ENCODE measurements at places on chromosomes 2 and 18.
A peak's percentile ranks its signal among the peaks of the same experiment; 100 is the strongest.

GRCh38 chr2:83196225-83196624 is 1262.9 kb downstream of the SUCLG1 start:
- no peak for DNase-seq

DNA sequence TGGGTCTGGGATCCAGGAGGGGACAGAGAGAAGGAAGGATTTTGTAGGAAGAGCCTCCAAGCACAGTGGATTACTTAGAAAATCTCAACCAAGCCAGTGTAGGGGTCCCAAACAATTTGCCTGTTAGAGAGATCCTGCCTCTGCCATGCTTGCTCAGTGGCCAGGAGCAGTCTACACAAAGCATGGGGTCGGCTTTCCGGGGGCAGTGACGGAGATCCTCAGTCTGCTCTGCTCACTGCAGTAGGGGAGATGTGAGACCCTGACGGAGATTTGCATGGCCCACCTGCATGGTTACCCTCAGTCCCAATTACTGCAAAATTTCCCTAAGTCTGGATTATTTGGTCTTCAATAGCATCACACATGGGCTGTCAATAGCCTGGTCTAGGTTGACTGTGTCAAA is 385.2 kb downstream of the CMPK2 start:
- no peak for DNase-seq

GRCh38 chr2:207901829-207902228 is 123.5 kb downstream of the PLEKHM3 start:
- no peak for DNase-seq

DNA sequence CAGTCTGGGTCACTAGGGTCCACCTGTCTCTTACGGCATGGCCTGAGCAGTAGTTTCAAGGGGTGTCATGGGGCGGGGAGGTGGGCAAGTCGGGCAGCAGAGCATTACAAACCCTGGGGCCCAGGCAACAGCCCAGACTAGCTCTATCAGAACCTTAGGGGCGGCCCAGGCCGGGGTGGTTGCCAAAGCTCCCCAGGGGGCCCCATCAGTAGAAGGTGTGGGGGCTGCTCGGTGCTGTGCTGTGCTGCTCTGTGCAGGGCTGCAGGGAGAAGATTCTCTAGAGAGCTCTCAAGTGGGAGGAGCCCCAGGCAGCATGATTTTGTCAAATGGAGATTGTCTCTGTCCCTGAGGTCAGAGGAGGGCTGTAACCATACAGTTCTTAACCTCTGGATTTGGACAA is 36.4 kb upstream of the SLC14A1 start:
- no peak for DNase-seq

DNA sequence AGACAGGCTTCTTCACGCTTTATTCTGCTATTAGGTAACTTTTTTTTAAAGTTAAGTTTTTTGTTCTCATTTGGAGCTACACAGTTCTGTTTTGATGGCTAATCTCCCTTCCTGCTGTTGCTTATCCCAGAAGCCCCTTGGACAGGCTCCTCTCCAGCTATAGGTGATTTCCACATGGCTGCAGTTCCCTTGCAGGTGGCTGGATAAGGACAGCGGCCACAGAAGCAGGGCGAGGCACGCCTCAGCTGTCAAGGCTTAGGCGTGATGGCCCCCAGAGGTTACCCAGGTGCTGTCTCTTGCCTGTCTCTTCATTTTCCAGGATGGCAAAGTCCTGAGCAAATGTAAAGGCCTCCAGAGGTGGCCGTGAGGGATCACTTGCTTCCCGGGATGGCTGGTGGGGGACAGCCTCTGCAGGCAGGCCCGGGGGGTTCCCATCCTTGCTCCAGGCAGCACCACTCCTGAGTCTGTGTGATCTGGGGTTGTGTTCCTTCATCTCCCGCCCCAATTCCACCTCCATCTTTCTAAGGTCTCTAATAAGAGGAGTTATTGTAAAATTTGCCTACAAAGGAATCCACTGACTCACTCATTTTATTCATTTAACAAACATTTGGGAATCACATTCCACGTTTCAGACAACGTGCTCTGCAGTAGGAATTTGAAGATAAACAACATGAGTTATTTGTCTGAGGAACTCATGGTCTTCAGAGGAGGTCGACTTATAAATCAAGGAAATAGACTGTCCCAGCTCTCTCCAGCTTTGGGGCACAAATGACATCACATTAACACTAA is 53.4 kb downstream of the NAPG start:
- no peak for DNase-seq

- DNase-seq, result no peak
These were observed 60.7 kb downstream of the KCTD18 start for GRCh38 chr2:200449149-200449548.

- peak; percentile 6 for DNase-seq
These were observed 43.3 kb upstream of the EDAR start for GRCh38 chr2:109032229-109032820.

GRCh38 chr2:235966396-235966795 is 201.8 kb downstream of the GBX2 start:
- no peak for DNase-seq

- no peak for DNase-seq
These were observed 10.7 kb downstream of the GCKR start for GRCh38 chr2:27507293-27507692.

DNA sequence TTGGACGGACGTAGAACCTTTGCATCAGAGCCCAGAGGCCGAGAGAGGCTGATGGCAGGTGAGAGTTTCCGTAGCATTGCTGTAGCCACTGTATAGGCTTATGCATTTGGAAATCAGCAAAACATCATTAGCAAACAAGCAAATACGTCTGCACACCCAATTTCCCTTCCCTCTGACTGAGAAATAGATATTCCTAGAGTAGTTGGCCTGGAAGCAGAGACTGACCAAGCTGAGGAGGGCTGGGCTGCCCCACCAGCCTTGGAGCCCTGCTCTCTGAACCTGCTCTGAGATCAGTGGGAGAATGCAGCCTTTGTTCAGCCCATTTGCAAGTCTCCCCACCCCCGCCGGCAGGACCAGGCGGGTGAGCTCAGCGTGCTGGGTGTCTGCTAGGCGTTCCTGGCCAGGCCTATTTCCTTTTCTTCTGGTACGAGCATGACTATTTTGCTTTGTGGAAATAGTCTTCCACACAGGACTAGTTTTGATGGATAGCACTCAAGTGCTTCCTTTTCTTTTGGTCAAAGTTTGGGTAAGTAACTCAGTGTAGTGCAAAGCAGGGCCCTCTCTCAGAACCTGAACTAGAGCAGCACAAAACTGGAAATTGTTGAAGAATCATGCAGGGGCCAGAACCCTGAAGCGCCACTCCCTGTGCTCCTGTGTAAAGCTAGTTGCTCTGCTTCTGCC is 21.9 kb upstream of the RNF149 start:
- DNase-seq, result peak; percentile 46

- no peak for DNase-seq
These were observed 31.3 kb downstream of the ITGA6 start for GRCh38 chr2:172458561-172459124.

Data from stimulated activated naive CD4-positive, alpha-beta T cell treated with Interleukin-2 at 50 U/mL for 16 hours (primary cell).